ENCODE measurements at places on chromosomes 5 and 9. TPM values are rescaled to one million over a fixed set of nuclear protein-coding genes. Genes with fewer than 3 reads are reported as not detected.

DNA sequence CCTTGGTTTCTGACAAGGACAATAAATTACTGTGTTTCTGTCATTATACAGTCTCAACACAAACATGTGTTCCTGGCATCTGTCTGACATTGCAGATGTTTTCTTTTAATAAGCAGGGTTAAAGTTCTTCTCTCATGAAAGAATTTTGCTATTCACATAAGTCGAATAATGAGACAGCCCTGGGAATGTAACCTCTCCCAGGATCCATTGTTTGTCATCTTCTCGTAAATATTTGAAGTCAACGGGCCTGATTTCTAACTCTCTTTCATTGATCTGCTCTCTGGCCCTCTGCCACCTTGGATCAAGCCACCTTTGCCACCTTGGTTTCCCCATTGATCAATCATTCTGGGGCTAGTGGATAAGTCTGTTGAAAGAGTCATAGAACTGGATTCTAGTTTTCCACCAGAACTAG is 12.9 kb upstream of the CAST start:
- no peak for DNase-seq
- H3K27ac ChIP-seq = peak overlapping the region; percentile 10
- no peak overlapping the region for H3K4me3 ChIP-seq
- no peaks in the 10 kb centered on the region for H3K36me3 ChIP-seq

DNA sequence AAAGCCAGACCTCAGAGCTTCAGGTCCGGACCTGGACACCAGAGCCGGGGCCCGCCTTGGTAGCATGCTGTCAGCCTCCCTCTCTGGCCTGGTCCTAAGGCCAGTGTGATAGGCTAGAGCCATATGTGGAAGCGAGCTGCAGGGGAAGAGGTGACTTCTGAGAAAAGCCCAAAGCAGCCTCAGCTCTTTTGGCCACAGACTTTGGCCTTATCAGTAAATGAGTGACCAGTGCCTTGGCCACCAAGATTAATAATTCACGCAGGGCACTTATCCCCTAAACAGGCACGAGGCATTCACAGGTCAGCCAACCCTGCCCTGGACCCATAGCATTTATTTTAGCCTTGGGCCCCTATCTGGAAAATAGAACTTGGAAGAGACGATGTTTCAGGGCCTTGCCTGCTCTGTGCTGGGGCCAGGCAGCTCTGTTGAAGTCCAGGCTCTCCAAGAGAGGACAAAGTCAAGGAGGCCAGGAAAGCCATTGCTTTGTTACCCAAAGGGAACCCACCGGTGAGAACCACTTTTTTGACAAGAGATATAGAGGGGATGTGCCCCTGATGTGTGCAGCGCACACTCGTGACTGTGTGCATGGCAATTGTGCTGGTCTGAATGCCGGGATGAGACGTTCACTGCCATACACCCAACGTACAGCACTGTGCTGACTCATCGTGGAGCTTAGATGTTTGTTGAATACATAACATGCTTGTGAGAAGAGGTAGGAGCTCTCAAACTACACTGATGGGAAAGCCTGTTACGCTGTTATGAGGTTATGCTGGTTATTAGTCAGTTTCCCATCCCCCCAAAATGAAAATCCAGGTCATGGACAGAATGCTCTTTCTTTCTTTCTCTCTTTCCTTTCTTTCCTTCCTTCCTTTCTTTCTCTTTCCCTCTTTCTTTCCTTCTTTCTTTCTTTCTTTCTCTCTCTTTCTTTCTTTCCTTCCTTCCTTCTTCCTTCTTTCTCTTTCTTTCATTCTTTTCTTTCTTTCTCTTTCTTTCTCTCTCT is 5.0 kb upstream of the SLC34A1 start:
- H3K4me1 ChIP-seq = no peaks in the 10 kb centered on the region
- H3K27ac ChIP-seq = no peak overlapping the region
- H3K36me3 ChIP-seq = no peaks in the 10 kb centered on the region
- no peak overlapping the region for H3K4me3 ChIP-seq
- H3K27me3 ChIP-seq = no peaks in the 10 kb centered on the region
- no peak for DNase-seq

DNA sequence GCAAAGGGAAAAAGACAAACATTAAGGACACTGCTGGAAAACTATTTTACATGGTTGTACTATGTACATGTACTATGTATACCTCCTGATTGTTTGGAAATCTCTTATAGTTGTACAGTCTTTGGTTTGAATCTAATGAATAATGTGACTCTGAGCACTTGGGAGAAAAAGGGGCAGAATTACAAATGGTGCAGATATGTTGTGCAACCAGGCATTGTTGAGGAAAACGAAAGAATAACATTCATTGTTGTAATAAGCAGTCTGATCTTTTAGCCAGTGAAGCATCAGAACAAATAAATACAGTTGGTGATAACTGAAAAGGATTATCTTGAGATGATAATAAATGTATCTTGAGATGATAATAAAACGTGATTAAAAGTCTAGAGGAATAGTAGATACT is 87.2 kb downstream of the CSNK1G3 start:
- H3K4me1 ChIP-seq = no peaks in the 10 kb centered on the region
- H3K4me3 ChIP-seq = no peak overlapping the region
- no peak overlapping the region for H3K27ac ChIP-seq
- H3K27me3 ChIP-seq = no peaks in the 10 kb centered on the region
- no peak for DNase-seq

GRCh38 chr5:127203818-127204217 is 86.8 kb upstream of the MEGF10 start:
- no peaks in the 10 kb centered on the region for H3K4me1 ChIP-seq
- H3K4me3 ChIP-seq = no peak overlapping the region
- DNase-seq = no peak
- no peaks in the 10 kb centered on the region for H3K36me3 ChIP-seq
- H3K27ac ChIP-seq = no peak overlapping the region

GRCh38 chr5:33685873-33686755 is 205.7 kb downstream of the ADAMTS12 start:
- no peak overlapping the region for H3K27ac ChIP-seq
- no peaks in the 10 kb centered on the region for H3K36me3 ChIP-seq
- no peaks in the 10 kb centered on the region for H3K27me3 ChIP-seq
- no peak for DNase-seq
- no peaks in the 10 kb centered on the region for H3K4me1 ChIP-seq

- H3K4me3 ChIP-seq = no peak overlapping the region
- no peak overlapping the region for H3K27ac ChIP-seq
- DNase-seq = no peak
Measured at GRCh38 chr5:54638106-54638505, 120.5 kb downstream of the SNX18 start.

DNA sequence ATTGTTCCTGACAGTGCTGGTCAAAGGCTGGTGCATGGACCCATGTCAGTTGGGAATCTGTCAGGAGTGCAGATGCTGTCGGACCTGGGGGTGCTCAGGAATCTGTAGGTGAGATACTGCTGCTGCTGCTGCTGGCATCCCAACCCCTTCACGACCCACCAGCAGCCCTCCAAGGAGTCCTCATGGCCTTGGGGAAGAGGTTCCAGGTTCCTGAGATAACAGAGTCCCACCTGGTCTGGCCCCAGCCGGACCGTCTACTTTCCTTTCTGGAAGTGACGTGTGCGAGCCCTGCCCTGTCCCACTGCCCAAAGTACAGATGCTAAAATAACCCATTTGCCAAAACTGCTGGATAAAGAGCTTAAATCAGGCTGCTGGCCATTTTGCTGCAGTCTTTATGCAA is 4.3 kb downstream of the NXNL2 start:
- no peak overlapping the region for H3K4me3 ChIP-seq
- no peak overlapping the region for H3K27ac ChIP-seq
- H3K27me3 ChIP-seq = no peaks in the 10 kb centered on the region
- no peak for DNase-seq
- peaks cover 7% of the 10 kb centered on the region for H3K4me1 ChIP-seq

The CDX1 gene
- total RNA-seq = not detected

Measured in breast epithelium (tissue), 4 donors.